ENCODE measurements at places on chromosomes 3 and 15.

GRCh38 chr3:32113981-32114545, 7.6 kb downstream of the GPD1L start:
- DNase-seq: no peak

GRCh38 chr3:123258811-123259420, 57.2 kb downstream of the SEC22A start:
- no peak for DNase-seq

- no peak for DNase-seq
Observed at GRCh38 chr15:61229883-61230180, 730 bp upstream of the RORA start.

DNA sequence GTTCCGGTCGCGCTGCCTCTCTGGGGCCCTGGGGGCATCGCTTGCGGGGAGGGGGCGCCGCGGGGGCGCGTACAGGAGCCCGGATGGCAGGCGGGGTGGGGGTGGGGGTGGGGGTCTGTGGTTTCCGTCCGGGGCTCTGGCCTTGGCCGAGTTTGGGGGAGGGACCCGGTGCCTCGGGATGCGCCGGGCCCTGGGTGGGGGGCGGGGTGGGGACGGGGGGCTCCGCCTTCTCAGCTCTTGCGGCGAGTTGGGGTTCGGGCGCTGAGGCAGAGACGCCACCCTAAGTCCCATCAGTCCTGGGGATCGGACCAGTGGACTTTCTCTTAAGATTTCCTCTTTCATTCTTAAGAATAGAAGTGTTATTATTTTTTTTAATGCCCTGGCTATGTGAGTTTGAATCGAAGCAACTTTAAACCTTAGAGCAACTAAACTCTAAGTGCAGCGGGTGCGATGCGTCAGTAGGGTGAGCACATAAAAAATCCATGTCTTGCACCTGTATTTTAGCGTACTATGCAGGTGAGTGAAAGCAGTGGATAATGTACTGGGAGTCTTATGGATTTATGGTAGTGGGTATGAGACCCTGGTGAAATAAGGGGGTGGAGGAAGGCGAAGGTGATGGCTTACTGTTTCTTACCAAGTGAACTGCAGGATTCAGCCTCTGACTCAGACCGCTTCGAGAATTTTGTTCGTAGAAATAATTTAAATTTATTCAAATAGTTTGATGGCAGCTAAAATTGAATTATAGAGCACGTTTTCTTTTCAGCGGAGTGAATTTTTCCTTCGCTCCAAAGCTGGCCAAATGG, 762 bp downstream of the CTNNB1 start:
- peak; percentile 44 for DNase-seq

Data from transverse colon (tissue), 4 donors.